NCI-H2081 (cell line): ENCODE measurements at places on chromosomes 3 and 15.
A peak's percentile ranks its signal among the peaks of the same experiment; 100 is the strongest.

- no peak for DNase-seq
Observed at GRCh38 chr3:52234516-52235447, 4.2 kb downstream of the TWF2 start.

DNA sequence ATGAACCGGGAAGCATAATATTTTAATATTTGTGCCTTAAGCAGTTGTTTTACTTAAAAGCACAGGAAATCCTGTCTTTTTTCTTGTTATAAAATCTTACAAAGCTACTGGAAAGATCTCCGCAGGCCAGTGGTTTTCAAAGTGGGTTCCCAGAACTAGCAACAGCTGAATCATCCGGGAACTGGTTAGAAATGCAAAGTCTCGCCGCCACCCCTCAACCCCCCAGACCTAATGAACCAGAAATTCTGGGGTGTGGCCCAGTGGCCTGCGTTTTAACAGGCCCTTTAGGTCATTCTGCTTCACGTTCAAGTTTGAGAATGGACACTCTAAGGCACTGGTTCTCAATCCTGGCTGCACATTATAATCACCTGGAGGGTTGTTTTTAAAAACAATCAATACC, 74.7 kb downstream of the PDZRN3 start:
- DNase-seq, result no peak

DNA sequence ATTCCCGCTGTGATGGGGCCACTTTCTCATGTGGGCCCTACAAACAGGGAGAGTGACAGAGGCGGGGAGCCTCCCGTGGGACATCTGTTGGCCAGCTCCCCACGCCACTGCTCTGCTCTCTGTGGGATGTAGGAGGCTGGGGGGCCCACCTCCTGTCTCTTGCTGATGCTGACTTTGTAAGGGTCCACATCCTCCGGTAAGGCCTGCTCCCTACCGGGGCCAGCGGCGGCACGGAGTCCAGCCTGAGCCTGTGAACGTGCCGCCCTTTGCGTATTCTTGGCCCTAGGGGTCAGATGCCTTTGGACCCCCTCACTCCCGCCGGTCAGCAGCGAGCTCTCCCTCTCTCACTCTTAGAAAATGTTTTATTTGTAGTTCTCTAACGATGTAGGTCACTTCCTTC, 153.2 kb downstream of the LRRC28 start:
- no peak for DNase-seq

- no peak for DNase-seq
Observed at GRCh38 chr15:64807051-64807749, 18.2 kb downstream of the PIF1 start.

DNA sequence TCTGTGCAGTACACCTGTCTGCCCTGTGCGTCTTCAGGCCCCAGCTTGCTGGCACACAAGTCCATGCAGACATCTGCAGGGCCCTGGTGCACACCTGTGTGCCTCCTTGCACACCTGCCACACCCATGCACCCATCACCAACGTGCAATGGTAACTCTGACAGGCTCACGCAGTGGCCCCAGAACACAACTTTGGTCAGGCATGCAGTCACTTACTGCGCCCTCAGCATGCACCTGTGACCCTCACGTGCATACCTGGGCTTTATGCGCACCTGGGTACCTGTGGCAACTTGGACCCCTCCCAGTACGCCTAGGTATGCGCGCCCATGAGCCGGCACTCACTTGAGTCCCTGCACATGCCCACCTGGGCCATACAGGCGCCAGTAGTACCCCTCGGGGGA, 1.7 kb downstream of the PLXND1 start:
- peak; percentile 34 for DNase-seq

GRCh38 chr15:74655424-74655823, 39.8 kb downstream of the CLK3 start:
- peak; percentile 58 for DNase-seq

GRCh38 chr3:140128631-140129030, 193.6 kb downstream of the CLSTN2 start:
- peak; percentile 75 for DNase-seq

DNA sequence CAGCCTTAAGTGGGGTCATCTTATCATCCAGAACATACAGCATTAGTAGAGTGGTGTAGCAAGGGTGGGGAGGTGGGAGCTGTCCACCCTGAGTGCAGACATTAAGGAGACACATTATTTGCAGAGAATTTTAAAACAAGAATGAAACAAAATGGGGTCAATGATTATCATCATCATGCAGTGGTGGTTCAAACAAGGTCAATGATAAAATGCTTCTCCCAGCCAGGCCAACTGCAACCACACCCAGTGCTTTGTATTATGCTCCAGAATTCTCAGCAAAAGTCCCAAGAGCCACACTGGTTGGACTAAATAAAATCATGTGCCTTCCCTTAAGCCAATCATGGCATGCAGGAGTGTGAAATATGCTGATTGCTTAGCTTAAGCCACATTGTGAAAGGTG, 96.7 kb upstream of the FHIT start:
- DNase-seq, result no peak
